Stimulated activated CD4-positive, alpha-beta T cell treated with anti-CD3 and anti-CD28 coated beads, Interleukin-2, amount 100 ng/mL, for 4 hours (primary cell): ENCODE measurements at places on chromosomes 7 and 10.

DNA sequence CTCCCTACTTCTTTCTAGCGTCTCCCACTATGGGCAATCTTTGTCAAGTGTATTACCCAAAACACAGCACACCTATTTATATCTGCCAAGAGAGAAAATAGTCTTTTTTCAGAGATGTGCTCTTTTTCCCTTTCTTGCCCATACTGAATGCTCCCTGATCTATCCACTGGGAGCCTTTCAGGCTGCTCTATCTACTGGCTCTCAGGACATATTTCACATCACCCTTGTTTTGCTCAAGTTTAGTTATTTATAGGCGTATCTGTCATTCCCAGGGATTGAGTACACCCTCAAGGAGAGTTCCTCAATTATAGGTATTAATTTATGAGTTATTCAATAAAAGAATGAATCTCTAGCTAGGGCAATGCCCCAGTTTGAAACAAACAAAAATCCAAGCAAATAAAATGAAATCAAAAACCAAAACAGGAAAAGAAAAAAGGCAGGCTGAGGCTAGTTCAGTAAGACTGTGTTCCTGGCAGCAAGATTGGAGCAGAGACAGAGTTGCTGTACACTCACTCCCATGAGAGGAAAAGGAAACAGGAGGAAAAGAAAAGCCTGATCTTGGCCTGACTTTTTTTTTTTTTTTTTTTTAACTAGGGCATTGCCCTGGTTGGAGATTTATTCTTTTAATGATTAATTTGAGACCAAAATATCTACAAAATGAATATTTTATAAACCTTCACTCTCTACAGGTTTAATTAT is 665.9 kb upstream of the PCDH15 start:
- DNase-seq, result no peak

DNA sequence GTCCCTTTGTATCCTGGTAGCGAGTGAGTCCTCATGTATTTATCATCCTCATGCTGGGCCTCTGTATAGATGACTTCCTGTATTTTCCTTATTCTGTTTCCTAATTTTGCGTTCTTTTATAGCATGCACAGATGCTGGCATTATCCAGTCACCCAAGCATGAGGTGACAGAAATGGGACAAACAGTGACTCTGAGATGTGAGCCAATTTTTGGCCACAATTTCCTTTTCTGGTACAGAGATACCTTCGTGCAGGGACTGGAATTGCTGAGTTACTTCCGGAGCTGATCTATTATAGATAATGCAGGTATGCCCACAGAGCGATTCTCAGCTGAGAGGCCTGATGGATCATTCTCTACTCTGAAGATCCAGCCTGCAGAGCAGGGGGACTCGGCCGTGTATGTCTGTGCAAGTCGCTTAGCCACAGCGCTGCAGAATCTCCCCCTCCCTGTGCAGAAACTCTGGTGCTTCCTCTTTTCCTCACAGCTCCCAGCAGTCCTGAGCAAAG is 183.1 kb upstream of the PRSS58 start:
- DNase-seq, result no peak

- no peak for DNase-seq
These were observed 253.1 kb downstream of the PTEN start for GRCh38 chr10:88116481-88116880.

- DNase-seq, result no peak
These were observed 46.6 kb downstream of the BPGM start for GRCh38 chr7:134693256-134693655.

DNA sequence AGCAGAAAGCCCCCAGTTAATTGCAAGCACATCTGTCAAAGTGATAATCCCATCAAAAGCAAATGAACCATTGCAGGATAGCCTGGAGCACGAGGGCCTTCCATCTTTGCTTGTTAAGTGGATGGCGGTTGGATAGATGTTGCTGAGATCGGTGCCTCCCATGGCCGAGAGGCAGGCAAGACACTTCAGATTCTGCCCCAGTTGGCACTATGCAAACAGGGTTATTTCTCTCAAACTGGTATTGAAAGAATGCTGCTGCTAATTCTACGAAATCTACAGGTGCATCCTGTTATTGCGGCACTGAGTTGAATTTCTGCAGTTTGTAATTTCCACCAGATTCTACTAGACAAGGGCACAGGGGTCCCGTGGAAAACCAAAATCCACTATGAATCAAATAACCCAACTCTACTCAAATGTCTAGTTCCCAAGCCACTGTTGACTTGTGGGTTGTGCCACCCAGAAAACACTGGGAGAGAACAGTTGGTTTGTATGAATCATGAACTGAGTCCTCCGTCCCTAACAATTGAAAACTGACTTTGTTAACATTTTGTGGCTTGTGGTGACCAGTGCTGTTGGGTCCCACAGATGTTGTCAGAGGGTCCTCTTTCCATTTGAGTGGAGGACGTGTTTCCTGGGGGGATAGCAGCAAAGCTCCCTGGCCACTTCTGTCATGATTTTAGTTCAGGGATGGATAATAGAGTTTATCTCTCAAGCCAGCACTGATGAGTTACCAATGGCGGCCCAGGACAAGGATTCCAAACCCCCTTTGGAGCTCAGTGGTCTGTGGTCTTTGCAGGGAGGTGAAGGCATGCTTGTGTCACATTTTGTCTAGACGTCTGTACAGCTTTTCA is 7.1 kb upstream of the IL2RA start:
- DNase-seq, result no peak

DNA sequence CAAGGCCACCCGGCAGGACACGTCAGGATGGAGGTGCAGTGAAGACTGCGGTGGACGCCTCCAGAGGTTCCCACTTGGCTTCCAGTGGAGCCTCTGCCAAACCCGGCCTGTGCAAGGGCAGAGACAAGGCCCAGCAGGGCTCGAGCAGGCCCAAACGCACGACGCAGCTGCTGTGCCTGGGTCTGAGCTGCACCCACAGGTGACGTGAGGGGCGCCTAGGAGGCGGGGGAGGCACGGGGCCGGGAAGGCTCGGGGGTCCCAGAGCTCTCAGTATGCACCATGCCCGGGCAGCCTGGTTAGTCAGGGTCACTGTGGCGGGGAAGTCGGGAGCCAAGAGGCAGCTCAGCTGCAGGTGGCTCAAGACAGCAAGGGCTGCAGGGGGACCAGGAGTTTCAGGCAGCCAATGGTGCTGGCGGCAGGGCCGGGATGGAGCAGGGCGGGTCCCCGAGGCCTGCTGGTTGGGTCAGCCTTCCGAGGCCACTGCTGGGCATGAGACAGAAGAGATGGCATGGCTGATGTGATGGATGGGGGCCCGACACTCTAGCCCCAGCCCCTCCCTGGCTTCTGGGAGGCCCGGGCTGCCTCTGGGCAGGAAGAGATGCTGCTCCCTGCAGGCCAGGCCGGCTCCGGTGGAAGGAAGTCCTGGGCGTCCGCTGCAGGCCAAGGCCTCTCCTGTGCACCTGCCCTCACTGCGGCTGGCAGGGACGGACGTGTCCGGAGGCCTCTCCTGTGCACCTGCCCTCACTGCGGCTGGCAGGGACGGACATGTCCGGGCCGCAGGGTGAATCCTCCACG is 72.2 kb upstream of the CFAP46 start:
- DNase-seq, result no peak

GRCh38 chr7:151897161-151897731 is 20.3 kb upstream of the PRKAG2 start:
- DNase-seq, result no peak

DNA sequence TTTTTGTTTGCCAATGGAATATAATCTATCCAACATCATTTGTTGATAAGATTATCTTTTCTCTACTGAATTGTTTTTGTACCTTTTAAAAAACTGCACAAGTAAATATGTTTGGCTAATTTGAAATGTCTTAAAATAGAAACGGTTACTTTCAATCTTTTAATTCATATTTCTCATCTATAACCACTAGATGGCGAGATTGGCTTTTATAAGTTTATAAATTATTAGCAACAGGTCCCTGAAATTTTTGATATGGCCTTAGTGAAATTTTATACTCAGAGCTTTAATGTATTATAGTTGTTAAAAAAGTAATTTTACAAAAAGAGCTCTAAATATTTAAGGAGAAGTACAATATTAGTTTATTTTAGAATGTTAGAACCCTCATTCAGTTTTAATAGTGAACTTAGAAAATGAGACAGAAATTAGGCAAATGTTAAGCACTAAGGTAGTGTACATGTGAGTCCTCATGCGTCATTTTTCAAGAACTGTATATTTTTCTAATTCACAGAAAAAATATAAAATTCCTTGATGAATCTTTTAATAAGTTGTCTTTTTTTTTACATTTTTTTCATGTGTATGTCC is 592.5 kb downstream of the ARL4A start:
- DNase-seq, result no peak

- no peak for DNase-seq
These were observed 10.2 kb downstream of the CYREN start for GRCh38 chr7:135160098-135160857.

- no peak for DNase-seq
These were observed 77.1 kb downstream of the GSAP start for GRCh38 chr7:77338883-77339629.
